ENCODE measurements at places on chromosomes 11 and 22. TPM values are rescaled to one million over a fixed set of nuclear protein-coding genes. Genes with fewer than 3 reads are reported as not detected.

RBMXL2 gene
- not detected for total RNA-seq

- DNase-seq = no peak
Measured at GRCh38 chr11:112805658-112806057, 155.6 kb upstream of the NCAM1 start.

- DNase-seq = no peak
Measured at GRCh38 chr11:46345131-46345597, 2.1 kb upstream of the DGKZ start.

- no peak for DNase-seq
Measured at GRCh38 chr11:128355558-128355957, 231.8 kb downstream of the ETS1 start.

GRCh38 chr11:122101625-122102291 lies 14.3 kb downstream of the BLID start:
- DNase-seq = peak; percentile 86

- no peak for DNase-seq
Measured at GRCh38 chr11:88626216-88626615, 288.7 kb upstream of the CTSC start.

- DNase-seq = no peak
Measured at GRCh38 chr11:21561581-21561980, 631.3 kb upstream of the ANO5 start.

LMF2 gene
- 119 TPM for total RNA-seq

PTPRCAP gene
- total RNA-seq = 26.6 TPM

- no peak for DNase-seq
Measured at GRCh38 chr11:133172349-133172748, 360.0 kb downstream of the OPCML start.

DNA sequence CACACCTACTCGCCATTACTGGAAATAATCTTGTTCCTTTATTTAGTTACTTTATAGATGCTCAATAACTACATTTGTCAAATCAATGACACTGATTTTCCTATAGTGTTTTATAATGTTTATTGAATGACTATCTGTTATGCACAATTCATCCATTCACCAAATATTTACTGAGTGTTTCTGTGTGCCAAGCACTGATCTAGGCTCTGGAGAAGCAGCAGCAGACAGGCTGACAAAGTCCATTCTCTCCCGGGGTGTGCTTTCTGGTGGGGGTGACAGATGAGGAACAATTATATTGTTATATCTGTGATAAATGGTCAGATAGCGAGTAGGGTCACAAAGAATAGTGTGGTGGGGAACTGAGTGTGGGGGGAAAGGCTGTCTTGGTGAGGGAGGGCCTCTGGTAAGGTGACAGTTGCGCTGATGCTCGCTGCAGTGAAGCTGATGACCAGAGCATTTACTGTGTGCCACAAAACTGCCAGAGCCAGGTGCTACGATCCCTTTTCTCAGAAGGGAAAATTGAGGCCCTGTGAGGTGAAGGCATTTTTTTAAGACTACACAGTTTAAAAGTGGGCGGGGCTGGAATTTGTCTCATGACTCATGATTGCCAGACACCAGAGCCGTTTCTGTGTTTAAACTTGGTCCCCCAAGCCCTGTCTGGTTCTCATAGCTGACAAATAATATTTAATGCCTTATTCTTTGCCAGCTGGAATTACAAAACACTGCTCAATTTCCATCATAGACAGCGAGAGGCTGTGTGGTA lies 10.2 kb downstream of the PACS1 start:
- peak; percentile 84 for DNase-seq

GRCh38 chr11:112719736-112720525 lies 241.3 kb upstream of the NCAM1 start:
- no peak for DNase-seq

DNA sequence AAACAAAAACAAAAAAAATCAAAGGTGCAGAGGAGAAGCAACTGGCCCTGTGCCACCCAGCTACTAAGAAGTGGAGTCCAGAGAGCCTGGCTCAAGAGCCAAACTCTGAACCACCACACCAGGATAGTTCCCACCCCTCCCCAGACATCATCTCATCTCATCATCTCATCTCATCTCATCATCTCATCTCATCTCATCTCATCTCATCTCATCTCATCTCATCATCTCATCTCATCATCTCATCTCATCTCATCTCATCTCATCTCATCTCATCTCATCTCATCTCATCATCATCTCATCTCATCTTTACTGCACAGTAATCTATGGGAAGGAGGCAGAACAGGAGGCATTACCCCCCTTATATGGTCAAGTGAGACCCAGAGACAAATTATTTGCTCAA lies 8.3 kb downstream of the CHRNA10 start:
- no peak for DNase-seq

GRCh38 chr11:76615950-76616349 lies 54.6 kb downstream of the LRRC32 start:
- DNase-seq = peak; percentile 52
